ENCODE measurements at places on chromosomes 11 and 22.

DNA sequence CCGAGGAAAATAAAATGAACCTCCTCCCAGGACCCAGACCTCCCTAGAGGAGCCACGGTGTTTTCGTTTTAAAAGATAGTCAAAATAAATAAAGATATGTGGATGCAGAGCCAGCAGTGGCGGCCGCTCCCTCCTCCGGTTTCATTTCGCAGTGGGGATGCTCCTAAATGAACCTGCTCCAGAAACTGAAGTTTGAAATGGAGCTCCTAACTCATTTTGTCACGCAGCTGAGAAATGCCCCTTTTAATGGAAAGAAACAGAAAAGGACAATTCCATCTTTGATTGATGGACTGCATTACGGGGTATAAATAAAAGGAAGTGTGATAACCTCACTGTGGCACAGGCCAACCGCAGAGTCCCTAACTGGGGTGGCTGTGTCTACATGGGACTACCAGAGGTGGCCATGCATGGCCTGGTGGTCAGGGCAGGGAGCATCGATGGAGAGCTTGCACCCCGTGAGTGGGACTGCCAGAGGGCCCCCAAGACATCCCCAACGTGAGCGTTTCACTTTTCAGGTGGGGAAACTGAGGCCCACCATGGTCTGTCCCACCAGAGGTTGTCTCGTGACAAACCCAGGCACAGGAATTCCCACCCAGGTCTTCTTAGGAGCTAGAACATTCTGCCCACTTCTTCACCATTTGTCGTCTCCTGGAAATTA is 426.6 kb downstream of the BRD1 start:
- DNase-seq: no peak

- no peak for DNase-seq
Observed at GRCh38 chr11:111770581-111771134, 4.5 kb upstream of the PPP2R1B start.

- no peak for DNase-seq
Observed at GRCh38 chr11:61875698-61876097, 15.6 kb downstream of the FADS3 start.

DNA sequence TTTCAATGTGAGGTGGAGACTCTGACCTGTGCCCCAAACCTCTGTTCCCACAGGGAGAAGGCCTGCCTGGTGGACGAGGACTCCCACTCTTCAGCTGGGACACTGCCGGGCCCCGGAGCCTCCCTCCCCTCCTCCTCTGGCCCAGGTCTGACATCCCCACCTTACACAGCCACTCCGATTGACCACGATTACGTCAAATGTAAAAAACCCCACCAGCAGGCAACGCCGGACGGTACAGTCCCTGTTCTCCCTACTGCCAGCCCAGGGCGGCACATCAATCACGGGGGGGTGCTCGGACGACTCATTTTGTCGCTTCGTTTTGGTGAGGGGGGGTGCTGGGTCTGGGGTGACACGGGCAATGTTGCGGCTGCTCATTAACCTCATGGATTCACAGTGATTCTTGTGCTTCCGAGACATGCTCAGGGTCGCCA is 83.3 kb upstream of the SUSD2 start:
- no peak for DNase-seq

- DNase-seq: no peak
Observed at GRCh38 chr11:117606790-117607189, 190.2 kb downstream of the DSCAML1 start.

- DNase-seq: no peak
Observed at GRCh38 chr11:134152696-134153095, 71.1 kb downstream of the NCAPD3 start.

DNA sequence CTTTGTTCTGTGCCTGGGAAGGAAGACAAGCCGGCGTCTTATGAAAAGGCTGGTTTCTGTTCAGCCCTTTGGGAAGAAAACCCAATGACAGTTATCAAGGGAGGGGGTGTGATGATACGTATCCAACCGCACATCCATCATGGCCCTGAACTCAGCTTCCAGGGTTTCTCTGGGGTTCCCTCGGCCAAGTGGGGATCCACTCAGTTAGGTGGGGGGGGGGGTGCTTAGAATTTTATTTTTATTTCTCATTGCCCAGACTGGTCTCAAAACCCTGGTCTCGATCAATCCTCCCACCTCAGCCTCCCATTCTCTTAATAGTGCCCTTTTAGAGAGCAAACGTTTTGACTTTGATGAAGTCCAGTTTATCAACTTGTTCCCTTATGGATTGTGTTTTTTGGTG is 25.7 kb downstream of the KCNQ1 start:
- DNase-seq: no peak

DNA sequence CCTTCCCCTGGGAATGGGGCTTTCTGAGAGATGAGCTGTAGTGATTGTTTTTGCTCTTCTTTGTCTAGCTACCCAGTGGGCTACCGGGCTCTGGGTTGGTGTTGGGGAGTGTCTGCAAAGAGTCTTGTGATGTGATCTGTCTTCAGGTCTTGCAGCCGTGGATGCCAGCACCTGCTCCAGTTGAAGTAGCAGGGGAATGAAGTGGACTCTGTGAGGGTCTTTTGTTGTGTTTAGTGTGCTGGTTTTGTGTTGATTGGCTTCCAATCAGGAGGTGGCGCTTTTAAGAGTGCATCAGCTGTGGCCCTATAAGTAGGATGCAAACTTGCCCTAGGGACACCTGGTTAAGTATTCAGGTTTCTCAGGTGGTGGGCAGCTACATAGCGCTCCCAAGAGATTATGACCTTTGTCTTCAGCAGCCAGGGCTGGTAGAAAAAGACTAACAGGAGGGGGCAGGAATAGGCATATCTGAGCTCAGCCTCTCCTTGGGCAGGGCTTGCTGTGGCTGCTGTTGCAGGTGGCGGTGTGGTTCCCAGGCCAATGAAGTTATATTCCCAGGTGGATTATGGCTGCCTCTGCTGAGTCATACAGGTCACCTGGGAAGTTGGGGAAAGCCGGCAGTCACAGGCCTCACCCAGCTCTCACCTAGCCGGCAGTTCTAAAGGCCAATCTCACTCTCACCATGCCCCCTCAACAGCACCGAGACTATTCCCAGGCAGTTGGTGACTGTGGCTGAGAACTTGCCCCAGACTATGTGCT is 315.7 kb upstream of the C11orf87 start:
- no peak for DNase-seq

DNA sequence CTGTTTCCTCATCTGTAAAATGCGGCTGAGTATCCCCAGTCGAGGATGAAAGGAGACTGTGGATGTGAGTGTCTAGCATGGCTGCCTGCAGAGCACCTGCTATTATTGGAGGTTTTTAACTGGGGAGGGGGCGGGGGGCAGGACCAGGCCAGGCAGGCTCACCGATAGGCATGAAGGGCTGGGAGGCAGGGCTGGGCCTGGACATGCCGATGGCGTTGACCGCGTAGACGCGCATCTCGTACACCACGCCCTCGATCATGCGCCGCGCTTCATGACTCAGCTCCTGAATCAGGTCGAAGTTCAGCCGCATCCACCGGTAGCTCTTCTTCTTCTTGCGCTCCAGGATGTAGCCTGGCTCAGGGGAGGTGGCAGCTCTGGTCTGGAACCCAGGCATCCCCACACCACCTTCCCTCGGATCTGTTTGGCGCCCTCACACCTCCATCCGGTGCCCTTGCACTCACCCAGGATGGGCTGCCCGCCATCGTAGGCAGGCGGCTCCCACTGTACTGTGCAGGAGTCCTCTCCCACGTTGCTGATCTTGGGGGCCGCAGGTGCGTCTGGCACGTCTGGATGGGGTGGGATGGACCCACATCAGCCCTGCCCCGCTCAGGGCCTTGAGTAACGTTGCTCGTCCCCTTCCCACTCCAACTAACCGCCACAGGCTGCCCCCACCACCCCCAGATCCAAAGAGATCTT is 15.1 kb downstream of the MYBPC3 start:
- DNase-seq: no peak

- DNase-seq: no peak
Observed at GRCh38 chr22:36682811-36683210, 20.7 kb downstream of the CACNG2 start.

GRCh38 chr22:46830841-46831240 is 68.4 kb downstream of the TBC1D22A start:
- peak; percentile 43 for DNase-seq

- no peak for DNase-seq
Observed at GRCh38 chr11:93589347-93589746, 46.2 kb upstream of the SMCO4 start.

GRCh38 chr11:69609351-69609750 is 31.6 kb upstream of the CCND1 start:
- DNase-seq: no peak

DNA sequence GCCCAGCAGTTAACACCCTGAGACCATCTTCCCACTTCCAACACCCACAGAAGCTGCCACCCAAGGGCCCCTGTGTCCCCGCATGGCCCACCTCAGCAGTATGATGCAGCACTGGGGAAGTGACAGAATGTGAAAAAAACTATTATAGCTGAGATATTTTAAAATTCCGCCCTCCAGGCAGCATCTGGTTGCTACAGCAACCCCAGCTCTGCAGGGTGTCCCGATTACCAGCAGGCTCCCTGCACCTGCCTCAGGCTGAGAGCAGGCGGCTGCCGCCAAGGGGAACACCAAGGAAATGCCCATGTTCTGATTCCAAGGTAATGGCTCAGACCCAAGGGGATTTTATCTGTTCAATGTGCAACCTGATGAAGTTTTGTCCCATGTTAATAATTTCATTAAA is 10.5 kb upstream of the TMEM121B start:
- no peak for DNase-seq

GRCh38 chr11:37110385-37110784 is 512.3 kb upstream of the RAG2 start:
- DNase-seq: no peak

DNA sequence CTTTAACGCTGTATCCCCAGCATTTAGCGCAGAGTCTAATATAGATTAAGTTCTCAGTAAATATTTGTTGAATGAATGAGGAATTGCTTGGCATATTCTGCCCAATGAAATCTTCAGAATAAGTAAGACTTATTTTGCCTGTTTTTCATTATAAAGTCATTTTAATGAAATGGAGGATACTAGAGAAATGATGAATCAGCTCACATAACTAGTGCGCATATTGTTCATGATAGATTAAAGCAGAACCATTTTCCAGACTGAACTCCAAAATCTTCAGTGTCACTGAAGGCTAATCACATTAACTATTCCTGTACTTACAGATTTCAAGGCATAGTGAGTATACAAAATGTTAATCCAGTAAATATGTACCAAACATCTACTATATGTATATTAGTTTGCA is 29.6 kb downstream of the ACER3 start:
- no peak for DNase-seq

GRCh38 chr11:45593992-45594391 is 71.4 kb downstream of the CHST1 start:
- DNase-seq: no peak

GRCh38 chr11:69599502-69599901 is 41.5 kb upstream of the CCND1 start:
- no peak for DNase-seq

DNA sequence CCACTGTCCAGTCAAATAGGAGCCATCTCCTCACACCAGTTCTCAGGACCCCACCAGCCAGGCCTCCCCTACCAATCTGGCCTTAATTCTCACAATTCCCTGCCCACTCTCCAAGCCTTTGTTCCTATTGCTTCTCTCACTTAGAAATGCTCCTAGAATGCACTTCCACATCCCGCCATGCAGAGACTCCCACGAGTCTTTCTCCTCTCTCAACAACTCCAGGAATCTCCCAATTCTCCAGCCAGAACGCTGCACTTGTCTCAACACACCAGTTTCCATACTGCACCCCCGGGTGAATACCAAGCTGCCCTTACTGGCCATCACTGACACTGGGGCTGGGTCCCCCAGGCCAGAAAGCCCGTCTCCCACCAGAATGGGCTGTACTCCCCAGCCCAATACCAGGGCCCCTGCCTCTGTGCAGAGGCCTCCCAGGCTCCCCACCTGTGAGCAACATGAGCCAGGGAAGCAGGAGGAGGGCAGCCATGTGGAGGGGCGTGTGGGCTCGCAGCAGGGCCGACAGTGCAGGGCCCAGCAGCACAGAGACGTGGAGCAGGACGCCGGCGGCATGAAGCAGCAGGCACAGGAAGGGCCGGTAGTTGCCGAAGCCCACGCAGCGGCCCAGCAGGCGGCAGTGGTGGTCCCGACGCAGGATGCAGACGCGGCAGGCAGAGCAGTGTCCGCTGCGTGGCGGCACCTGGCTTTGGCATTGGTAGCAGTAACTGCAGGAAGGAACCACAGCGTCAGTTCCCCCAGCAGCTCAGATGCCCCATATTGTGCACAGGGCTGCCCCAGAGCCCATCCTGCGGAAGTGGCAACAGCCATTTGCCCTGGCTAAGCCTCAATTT is 2.4 kb downstream of the ZDHHC24 start:
- peak; percentile 83 for DNase-seq

GRCh38 chr22:38260761-38261681 is 11.8 kb downstream of the TMEM184B start:
- DNase-seq: peak; percentile 68

Measured in astrocyte of the hippocampus (primary cell).